ENCODE measurements at places on chromosomes 16 and 17.
A peak's percentile ranks its signal among the peaks of the same experiment; 100 is the strongest.

GRCh38 chr16:68289621-68290329 is 21.0 kb downstream of the SLC7A6OS start:
- no peak for DNase-seq

GRCh38 chr16:56019274-56019673 is 144.1 kb upstream of the CES5A start:
- DNase-seq = no peak

DNA sequence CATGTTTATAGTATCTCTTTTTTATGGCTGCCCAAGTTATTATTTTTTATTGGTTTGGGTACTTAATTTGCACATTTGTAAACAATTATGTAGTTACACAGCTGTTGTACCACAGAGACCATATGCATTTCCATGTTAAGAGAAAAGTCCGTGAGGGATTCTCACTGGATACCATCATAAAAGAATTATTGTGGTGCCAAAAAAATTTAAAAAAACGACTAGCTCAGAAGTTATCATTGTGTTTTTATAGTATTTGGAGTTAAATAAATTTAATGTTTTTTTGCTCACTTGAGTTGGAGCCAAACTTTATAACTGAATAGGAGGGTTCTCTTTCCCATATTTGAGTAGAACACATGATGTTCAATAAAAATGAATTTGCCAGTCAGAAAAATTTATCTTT is 618.7 kb downstream of the WWOX start:
- no peak for DNase-seq

- no peak for DNase-seq
Measured at GRCh38 chr16:70711211-70712031, 25.6 kb upstream of the MTSS2 start.

- peak; percentile 37 for DNase-seq
Measured at GRCh38 chr16:1377406-1378010, 25.8 kb downstream of the GNPTG start.

- DNase-seq = no peak
Measured at GRCh38 chr16:87648236-87648635, 45.9 kb downstream of the JPH3 start.

GRCh38 chr17:82754297-82755208 is 2.7 kb downstream of the TBCD start:
- no peak for DNase-seq

DNA sequence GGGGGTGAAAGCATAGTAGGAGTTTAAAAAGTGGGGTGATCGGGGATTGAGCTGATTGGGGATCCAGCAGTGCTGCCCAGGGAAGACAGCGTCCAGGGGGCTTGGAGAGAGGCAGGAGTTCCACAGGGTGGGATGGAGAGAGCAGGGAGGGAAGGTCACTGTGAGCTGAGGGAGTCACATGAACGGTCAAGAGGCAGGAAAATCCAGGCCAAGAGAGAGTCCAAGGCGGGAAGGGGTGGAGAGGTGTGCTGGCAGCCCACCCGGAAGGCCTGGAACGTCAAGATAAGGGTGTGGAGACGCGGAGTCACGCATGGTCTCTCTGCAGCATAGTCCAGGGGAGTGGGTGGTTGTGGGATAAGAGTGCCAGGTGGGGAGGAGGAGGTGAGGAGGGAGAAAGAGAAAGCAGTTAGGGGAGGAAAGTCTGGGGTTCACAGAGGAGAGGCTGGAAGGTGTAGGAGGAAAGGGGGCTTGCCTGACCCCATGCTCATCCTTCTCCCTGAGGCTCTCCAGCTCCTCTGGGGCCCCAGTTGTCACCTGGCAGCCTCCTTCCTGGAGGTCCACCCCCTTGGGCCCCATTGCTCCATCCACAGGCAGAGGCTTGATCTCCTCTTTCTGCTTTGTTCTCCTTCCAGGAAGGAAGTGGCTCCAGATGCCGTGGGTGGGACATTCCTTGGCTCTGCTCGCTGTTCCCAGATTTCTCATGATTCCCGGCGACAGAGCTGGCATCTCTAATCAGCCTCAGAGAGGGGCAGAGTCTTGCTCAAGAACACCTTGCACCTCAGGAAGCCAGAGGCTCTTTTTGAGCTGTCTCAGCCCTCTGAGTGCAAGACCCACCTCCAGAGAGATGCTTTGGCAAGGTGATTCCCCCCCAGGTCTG is 28.7 kb downstream of the CCR7 start:
- DNase-seq = no peak

DNA sequence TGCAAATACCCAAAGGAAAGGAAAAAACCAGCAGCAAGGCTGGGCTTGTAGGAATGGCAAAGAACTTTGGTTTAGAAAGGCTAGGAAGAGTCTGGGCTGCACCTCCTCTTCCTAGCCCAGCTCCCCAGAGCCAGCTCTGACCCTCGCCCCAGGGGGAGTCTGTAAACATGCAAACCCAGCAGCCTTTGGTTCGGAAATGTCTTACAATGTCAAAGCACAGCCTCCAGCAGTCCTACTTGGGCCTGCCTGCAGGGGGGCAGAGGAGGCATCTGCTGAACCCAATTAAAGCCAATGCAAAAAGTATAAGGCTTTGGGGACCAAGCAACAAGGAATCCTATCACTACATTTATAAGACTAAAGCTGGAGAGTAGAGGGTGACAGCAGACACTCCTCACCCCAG is 5.0 kb upstream of the FTSJ3 start:
- no peak for DNase-seq

DNA sequence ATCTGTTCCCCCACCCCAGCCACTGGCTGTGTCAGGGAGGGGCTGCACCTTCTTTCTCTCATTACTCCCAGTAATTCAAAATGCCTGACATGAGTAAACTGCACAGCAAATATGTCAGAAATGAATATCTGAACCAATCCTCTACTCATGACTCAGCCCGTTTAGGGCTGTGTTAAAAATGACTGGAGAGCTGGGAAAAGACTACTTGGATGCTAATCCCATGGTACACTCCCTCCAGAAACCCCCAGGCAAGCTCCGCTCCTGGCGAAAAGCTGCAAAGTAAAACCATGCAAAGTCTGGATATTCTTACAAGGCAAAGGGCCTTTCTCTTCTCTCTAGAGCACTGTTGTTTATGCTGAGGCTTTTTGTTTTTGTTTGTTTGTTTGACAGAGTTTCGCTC is 448.1 kb upstream of the DYNLRB2 start:
- no peak for DNase-seq

DNA sequence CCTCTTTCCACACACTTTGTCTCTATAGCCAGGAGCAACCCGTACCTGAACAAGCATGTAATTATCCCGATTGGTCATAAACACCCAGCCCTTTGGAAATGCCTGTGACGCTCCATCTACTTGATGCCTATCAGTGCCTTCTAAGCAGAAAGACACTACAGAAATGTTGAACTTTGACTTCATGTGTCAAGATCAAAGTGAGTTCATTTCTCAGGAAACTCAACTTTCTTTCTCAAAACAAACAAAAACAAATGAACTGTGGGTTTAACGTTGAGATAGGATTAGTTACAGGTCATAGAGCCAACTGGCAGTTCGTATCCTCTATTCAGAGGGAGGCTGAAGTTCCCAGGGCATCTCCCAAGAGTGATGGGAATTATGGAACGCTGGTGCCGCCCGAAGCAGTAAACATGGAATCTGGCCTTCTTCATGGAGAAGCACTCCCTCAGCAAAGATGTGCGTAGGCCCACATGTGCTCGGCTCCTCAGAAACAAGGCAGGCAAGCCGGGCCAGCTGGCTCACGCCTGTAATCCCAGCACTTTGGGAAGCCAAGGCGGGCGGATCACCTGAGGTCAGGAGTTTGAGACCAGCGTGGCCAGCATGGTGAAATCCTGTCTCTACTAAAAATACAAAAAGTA is 9.5 kb downstream of the SLC6A4 start:
- no peak for DNase-seq

DNA sequence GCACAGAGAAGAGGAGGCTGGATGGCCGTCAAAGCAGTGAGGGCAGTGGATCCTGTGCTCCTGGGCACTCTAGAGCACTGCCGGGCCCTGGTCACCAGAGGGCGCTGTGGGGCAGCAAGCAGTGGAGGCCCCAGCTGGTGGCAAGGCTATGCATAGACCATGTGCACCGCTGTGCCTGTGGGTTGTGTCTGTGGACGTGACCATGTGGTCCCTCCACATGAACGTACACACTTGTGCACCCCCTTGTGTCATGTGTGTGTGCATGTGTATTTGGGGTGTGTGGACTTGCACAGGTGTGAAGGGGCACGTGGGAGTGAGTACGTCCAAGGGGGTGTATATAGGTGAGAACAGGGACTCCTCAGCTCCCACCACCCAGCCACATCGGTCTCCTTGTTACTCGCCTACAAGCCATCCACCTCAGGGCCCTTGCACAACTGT is 4.4 kb upstream of the MAP2K3 start:
- DNase-seq = peak; percentile 75

GRCh38 chr17:230395-230770 is 48.9 kb upstream of the DOC2B start:
- no peak for DNase-seq

DNA sequence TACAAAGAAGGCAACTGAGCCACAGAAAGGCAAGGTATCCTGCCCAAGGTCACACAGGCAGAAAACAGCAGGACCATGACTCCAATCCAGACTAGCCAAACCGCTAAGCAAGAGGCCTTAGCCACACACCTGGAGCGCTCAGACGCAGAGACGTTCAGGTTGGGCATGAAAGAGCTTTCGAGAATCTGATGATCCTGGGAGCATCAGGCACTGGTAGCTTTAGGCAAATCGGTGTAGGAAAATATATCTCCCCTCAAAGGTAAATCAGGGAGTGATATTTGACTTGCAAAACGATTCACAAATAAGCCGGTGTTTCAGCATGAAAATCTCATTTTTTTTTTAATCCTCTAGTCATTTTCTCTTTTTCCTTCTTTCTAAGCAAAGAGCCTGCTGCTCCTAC is 279.0 kb downstream of the MRTFB start:
- no peak for DNase-seq

DNA sequence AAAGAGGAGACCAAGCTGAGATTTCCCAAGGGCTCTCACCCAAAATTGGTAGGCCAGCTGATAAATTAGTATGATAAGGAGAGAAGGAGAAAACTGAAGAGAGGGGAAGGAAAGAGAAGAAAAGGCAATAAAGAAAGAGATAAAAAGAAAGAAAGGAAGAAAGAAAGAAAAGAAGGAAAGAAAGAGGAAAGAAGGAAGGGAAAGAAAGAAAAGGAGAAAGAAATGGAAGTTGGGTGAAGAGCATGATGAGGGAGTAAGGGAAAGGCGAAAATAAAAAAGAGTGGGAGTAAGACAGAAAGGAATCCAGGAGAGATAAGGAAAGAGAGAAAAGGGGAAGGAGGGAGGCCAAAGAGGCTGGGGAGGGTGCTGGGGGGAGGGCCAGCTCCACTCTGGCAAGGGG is 95.4 kb downstream of the MRM1 start:
- DNase-seq = no peak

DNA sequence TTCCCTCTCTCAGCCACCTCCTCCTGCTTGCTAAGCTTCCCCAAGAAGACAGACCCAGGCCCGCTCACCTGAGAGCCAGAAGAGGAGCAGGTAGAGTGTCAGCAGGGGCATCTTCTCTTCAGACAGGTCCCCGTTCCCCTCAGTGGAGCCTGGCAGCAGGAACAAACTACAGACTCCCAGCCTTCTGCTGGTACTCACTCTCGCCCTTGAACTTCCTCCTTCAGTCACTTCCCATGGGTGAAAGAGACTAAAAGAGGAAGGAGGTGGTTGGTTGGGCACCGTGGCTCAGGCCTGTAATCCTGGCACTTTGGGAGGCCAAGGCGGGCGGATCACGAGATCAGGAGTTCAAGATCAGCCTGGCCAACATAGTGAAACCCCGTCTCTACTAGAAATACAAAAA is at the start of gene CD300LF:
Gene CD300LF, minus strand, starts transcription at position 168 of the 400 bp plus-strand sequence. Its CDS starts 57 bp downstream, at position 111.
- peak; percentile 78 for DNase-seq

GRCh38 chr17:16922386-16923096 is 49.4 kb downstream of the TNFRSF13B start:
- DNase-seq = no peak

DNA sequence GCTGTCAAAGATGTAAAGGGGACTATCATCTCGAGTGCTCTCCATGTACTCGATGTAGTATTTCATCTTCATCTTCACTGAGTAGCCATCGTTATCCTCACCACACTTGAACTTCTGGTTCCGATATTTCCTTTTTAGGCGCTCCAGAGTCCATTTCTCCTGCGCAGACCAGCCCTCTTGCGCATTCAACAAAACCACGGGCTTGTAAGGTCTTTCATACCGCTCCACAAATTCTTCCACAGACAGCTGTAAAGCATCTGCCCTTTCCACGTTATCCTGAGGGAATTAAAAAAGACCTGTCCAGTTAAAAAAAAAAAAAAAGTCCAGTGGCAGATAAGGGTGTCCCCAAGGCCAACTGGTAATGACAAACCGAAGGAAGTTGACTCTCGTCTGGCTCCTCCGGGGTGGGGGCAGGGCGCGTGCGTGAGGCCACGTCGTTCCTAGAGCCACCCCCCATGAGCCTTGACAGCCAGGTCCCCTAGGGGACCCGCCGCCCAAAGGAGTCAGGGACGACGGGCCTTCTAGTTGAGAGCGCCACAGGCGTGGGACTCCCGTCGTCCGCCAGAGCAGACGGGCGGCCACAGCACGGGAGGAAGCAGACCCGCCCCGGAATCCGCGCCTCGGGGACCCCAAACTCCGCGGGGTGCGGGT is 701 bp downstream of the JMJD6 start:
- peak; percentile 54 for DNase-seq

DNA sequence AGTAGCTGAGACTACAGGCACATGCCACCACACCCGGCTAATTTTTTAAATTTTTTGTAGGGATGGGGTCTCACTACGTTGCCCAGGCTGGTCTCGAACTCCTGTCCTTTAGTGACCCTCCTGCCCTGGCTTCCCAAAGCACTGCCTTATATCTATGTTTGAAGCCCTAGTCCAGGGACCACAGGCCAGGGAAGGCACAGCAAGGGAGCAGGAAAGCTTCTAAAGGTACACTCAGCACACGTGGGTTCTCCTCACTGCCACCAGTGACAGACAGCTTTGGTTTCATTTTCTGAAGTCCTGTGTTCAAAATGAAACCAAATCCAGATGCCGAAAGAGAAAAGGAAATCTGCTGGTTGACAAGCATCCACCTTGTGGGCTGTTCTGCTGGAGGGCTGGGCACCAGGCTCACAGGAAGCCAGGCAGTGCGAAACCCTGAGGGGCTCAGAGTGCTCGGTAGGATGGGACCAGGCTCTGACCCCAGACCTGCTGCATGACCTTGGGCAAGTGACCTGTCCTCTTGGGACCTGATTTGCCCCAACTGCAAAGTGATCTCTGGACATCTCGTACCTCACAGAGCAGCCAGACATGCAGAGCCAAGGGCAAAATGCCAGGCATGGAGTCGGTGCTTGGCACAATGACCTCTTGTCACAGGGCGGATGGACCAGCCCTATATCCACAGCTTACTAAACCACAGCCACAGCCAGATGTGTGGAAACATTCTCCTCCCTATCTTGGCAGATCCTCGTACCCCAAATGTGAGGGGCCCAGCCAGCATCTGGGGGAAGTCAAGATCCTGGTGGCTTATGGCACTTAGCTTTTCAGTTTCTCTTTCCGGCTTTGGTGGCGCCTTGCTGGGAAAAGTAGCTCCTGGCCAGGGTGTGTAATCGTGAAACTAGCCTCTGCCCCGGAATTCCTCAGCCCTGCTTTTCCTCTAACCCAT is 2.8 kb upstream of the SOCS1 start:
- peak; percentile 93 for DNase-seq

DNA sequence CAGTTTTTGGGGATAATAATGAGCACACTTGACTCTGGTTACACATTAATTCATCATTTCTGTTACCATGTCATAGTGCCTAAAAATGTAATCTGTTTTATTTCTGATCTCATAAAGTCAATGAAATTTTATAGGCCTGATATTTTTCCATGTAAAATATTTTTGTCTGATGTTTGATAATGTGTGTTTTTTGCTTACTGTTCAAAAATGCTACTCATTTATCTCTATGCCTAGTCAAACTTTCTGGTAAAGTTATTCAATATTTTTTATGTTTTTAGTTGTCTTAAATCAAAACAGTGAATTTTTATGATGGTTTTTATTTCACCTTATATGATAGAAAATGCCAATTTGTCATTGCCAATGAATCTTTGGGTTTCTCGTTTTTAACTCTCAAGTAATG is 147.0 kb downstream of the AHSP start:
- DNase-seq = no peak

Data from pons (tissue), 1 donor.